ENCODE measurements at places on chromosomes 5 and 9.

DNA sequence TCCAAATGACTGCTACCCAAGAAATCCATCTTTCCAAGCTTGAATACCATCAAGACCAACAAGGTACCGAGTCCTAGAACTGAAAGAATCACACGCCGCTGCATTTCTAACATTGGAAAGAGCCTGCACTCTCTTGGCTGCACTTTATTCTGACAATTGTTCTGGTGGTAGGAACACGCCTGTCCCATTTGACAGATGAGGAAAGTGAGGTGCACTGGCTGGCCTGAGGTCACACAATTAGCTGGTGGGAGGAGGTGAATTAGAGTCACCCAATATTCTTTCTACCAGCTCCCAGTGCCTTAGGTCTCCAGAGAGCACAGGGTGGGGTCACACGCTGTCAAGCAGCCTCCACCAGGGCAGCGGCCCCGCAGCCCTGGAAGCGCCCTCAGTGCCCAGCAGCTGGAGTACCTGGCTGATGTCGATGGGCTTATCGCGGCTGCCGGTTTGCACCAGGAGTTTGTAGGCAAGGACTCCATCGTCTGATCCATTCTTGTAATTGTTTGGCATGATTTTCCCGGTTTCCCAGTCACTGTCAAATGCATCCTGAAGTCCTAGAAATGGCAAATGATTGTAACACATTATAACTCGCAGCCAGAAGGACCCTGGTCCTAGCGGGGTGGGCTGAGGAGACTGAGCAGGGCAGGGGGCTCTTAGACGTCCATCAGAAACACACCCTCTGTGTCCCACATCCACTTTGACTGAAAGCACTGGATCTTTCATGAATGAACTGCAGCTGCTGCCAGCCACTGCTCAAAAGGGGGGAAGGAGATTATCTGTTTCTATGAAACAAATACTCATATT is 55.1 kb downstream of the PTCH1 start:
- no peak for DNase-seq

DNA sequence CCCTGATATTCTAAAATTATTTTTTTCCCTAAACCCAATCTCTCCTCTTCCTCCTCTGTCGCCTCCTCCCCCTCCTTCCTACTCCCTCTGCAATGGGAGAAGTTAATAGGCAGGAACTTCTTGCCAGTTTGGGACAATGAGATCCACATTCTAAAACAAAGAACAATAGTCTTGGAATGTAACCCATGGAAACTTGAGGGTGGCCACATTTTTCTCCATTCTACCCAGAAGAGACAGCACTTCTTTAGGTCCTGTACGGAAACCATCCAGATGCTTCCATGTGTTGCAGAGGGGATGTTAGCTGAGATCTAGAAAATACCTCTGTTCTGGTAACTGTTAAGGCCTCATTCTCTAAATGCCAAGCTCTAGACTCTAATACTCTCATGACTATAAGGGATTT is 10.0 kb downstream of the SPARC start:
- DNase-seq, result no peak

GRCh38 chr9:85223506-85224125 is 518.1 kb downstream of the AGTPBP1 start:
- DNase-seq, result no peak

DNA sequence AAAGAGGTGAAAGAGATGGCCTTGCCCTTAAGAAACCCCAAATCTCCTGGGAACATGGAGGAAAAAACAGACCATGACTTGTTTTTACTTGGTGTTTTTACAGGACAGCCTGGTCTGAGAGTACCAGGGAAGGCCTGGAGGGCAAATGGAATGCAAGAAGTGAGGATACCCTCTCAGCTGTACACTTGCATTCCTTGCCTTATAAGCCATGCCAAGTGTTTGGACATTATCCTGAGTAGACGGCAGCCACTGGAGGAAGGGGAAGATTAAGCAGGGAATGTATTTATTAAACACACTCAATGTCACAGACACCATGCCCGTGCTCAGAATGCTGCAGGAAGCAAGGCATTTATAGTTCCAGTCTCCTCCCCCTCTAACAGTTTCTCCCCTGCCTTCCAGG is 581.4 kb downstream of the CDK5RAP2 start:
- no peak for DNase-seq

Data from bone marrow (tissue), 2 donors.